ENCODE measurements at places on chromosomes 12 and 14.

DNA sequence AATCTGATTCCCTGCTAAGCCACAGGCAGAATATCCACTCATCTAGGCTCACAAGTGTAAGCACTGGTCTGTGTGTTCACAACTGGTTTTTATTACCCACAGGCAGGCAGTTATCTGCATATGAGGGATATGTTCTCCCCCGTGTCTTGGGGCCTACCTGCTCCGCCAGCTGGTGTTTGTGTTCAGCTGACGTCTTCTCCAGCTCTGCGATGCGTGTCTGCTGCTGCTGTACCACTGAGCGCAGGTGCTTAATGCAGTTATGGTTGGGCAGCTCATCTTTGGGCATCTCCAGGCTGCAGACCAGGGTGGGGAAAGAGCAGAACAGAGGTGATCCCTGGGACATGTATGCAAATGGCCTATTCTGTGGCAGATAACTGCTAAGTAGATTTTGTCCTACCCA, 13.7 kb downstream of the RNF41 start:
- no peak for DNase-seq

- no peak for DNase-seq
Measured at GRCh38 chr12:33223956-33224355, 215.7 kb downstream of the SYT10 start.

GRCh38 chr12:103785243-103786031, 55.6 kb downstream of the NT5DC3 start:
- no peak for DNase-seq

GRCh38 chr14:92609955-92610354, 96.4 kb downstream of the RIN3 start:
- DNase-seq, result no peak

DNA sequence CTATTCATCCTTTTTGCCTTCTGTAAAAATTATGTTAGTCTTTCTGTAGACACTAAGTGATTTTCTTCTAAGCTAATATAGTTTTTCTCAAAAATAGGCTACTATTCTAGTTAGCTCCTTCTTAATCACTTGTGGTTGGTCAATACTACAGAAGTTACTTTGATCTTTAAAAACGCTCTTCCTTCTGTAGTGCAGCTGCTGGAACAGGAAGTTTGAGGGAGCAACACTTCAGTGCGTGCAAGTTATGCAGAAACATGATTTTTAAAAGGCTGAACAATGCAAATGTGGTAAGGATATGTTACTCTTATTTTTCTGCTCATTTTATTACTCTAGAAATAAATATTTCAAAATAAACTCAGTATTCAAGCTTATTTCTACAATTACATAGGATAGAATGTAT, 11.1 kb upstream of the RERGL start:
- DNase-seq, result no peak

DNA sequence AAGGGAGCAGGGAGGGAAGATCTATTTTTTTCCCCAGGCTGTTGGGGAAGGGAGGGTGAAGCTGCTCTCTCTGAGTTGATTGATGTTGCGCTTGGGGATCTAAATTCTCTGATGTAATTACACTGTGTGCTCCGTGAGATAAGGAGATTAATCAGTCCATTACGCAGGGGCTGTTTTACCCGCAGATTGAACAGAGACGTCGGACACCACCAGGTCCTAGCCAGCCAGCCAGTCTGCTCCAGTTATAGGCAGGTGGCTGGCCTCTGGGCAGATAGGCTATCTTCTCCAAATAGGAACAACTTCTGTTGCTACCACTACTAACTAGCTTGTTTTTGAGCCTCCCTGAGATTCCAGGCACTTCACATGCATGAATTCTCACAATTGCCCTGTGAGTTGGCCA, 91.1 kb downstream of the SRRM4 start:
- no peak for DNase-seq

DNA sequence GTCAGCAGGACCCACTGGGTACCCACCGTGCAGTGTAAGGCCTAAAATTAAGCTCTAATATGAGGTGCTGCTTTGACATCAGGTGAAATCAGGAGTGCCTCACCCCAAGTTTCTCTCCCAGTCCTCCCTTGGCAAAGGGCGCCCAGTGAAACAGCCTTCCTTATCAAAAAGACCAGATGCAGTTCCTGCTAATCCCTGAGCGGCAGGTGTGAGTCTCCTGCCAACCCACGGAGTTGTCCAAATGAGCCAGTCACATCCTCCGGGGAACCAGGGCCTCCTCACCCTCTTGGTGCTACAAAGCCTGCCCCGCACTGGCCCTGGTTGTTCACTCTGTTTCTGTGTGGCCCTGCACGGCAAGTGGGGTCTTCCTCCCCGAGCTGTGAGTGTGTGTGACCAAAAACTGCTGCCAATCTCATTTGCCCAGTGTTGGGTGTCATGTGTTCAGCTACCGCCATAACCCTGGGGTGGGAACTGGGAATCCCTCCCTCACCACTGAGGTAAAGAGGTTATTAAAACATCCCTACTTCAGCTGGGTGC, 20.2 kb upstream of the P2RX4 start:
- no peak for DNase-seq

- DNase-seq, result no peak
Measured at GRCh38 chr12:124385219-124385969, 90.5 kb downstream of the RFLNA start.

GRCh38 chr14:49755378-49755777, 12.6 kb upstream of the KLHDC2 start:
- no peak for DNase-seq

GRCh38 chr12:44835641-44836379, 40.3 kb downstream of the NELL2 start:
- no peak for DNase-seq

- DNase-seq, result no peak
Measured at GRCh38 chr12:70043490-70044138, 199.6 kb upstream of the CNOT2 start.

GRCh38 chr14:22149058-22149457, 440.0 kb downstream of the DAD1 start:
- no peak for DNase-seq

DNA sequence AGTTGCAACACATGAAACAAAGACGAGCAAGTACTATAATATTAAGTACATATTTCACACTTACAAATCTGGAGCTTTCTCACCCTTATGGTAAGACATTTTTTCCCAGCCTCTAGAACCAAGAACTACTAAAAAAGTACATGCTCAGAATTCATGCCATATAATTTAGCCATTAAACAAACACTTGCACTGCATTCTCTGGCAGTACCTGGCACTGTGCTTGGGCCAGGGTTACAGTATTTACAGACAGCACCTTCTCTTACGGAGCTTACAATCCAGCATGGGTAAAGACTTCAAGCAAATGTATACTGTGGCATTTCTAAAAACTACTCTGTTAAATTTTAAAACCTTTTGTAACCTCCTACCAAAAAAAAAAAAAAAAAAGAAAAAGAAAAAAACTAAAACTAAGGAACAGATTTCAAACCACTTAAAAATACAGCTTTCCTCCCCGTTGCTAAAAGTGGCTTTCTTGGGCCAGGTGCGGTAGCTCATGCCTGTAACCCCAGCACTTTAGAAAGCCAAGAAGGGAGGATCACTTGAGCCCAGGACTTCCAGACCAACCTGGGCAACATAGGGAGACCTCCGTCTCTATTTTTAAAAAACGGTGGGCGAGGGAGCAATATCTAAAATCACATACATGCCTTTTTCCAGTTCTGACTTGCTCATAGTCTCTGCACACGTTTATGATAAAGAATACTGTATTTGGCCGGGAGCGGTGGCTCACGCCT, 956 bp downstream of the GNPTAB start:
- DNase-seq, result no peak

DNA sequence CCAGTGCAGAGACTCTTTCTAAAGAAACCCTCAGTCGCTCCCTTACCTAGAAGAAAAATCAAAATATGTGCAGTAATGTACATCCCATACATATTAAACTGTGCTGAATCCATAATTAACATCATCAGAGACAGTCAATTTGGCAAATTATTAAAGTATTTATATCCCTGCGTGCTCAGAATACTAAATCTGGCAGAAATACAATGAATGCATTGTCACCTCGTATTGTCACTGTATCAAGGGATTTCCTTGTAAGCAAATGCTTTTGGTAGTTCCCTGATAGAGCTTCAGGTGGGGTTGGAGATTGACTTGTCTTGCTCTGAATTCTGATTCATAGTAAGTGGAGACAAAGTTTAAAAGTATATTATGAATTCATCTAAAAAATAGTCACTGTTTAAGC, 319.1 kb downstream of the PPFIA2 start:
- DNase-seq, result no peak

DNA sequence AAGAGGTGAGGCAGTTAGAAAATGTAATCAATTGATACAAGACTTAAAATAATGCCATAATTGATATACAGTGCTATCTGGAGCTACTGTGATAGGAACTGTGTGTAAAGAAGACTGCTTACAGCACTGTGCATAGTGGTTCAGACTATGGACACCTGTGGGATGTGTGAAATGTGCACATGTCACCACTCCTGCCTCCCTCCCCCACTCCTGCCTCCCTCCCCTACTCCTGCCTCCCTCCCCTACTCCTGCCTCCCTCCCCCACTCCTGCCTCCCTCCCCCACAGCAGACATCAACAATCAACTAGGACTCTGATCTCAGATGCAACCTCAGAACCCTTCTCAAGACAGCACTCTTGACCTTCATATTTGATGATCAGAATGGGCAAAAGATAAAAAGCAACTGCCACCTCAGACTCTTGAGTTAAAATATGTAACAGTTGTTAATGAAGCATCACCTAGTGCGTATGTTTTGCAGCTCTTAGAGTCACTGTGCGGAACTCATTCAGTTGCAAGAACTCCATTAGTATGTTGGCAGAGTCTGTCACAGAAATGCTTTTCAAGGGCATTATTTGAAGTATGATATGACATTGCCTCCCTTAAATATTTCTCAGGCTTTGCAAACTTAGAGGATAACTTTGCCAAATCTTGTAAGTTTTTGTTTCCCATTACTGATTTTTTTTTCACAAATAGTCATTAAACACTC, 255.2 kb upstream of the DDHD1 start:
- DNase-seq, result no peak

- no peak for DNase-seq
Measured at GRCh38 chr12:69095765-69096477, 143.4 kb upstream of the CPSF6 start.

GRCh38 chr12:52280796-52281560, 6.5 kb downstream of the KRT86 start:
- no peak for DNase-seq

- no peak for DNase-seq
Measured at GRCh38 chr12:3961591-3961990, 88.4 kb upstream of the PARP11 start.

GRCh38 chr14:50082784-50083466, 33.4 kb downstream of the VCPKMT start:
- DNase-seq, result peak; percentile 81

- DNase-seq, result no peak
Measured at GRCh38 chr14:38442208-38442607, 186.3 kb upstream of the CLEC14A start.

- no peak for DNase-seq
Measured at GRCh38 chr12:130347588-130347987, 9.9 kb downstream of the PIWIL1 start.

DNA sequence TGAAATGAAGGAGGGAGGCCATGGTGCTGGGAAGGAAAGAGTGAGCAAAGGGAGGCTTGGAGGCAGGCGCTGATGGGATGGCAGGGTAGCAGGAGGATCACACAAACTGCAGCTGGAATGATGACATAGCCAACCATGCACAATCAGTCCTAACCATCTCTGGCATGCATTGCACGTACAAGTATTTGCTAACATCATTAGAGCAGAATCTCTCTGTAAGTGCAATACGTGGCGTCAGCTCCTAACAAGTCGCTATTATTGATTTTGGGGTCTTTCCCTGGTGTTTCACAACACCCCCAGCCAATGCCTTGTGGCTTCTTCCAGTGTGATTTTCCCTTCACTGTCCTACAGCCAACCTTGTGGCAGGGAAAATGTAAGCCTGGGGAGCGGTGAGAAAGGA, 18.5 kb downstream of the BDKRB1 start:
- no peak for DNase-seq

GRCh38 chr12:62466594-62467491, at the start of gene MON2:
Gene MON2, plus strand, starts transcription at chr12:62466826. Its CDS starts 382 bp downstream, at chr12:62467208.
- peak; percentile 96 for DNase-seq

DNA sequence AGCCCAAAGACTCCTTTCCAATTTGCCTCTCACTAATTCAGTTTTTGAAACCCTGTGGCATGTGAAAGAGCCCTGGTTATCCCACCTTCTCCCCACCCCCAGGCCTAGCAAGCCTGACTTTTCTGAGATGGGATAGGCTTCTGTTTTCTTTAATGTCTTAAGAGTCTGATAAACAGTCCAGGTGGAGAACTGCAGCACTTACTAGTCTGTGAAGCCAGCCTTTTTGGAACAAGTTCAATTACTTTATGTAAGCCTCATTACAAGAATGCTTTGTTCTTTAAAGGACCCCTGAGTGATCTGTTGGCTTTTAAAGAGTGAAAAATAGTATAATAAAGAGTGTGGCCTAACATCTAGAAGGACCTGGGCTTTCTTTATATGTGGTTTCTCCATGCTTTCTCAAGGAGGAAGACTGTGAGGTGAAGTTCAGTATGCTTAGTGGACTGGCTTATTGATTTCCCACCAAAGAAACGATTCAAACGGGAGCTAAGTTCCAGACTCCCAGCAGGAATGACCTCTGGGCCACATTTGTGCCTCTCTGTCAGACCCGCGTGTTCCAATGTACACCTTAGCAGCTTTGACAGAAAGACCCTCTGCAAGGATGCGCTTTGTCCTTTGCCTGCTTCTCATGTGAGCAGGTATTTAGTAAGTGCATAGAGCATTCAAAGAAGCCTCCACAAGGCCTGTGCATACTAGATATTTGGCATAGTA, 129.5 kb downstream of the DAAM1 start:
- no peak for DNase-seq

DNA sequence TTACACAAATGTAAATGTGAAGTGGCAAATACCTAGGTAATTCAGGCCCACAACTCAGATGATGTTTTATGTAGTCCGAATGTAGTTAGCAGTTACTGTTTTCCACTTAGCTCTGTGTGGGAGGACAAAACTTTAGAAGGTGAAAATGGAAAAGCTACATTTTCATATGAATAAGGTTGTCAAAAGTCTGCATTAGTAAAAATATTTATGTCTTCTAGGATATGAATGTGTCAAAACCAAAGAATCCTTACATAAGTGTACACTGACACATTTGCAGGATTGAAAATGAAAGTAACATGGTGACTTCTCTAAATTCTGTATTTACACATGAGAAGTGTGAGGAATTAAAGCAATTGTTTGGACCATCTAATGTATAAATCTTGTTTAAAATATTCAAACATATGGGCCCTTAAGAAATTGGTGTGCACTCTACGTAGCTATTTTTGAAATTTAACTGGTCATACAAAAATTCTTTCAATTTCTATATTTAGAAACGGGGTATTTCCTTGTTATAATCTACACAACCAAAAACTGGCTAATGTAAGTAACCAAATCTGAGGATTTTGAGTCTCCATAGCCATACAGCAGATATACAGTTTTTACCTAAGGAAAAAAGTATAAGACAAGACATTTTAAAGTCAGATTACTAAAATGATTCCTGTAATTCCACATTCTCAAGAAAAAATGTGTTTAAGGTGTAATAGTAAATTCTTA, 5.4 kb downstream of the CDKN1B start:
- no peak for DNase-seq
